Endodermal cell (in vitro differentiated cells): ENCODE measurements at places on chromosomes 2 and 18. TPM values are rescaled to one million over a fixed set of nuclear protein-coding genes. Genes with fewer than 3 reads are reported as not detected.

Gene ACVR1C
- 0.59 and 0.75 TPM in 2 replicates for total RNA-seq

Gene SPC25
- total RNA-seq, result 9.4 to 57.8 TPM (median 49.9 TPM) in 3 replicates

DNA sequence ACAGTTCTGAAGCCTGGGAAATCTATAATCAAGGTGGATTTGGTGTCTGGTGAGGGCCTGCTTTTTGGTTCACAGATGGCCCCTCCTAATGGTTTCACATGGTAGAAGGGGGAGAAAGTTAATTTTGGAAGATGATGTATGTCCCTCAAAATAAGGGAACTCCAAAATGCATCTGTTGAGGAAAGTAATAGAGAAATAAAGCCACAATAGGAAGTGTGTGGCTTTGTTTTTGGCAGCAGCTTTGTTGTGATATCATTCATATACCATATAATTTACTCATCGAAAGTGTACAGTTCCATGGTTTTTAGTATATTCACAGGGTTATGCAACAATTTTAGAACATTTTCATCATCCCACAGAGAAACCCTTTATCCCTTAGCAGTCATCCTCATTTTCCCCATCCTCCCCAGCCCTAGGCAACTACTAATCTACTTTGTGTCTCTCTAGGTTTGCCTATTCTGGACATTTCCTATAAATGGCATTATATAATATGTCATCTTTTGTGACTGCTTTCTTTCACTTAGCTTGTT, 274.0 kb upstream of the FAM98A start:
- H3K27ac ChIP-seq, result no peak overlapping the region
- H3K36me3 ChIP-seq, result no peaks in the 10 kb centered on the region
- H3K27me3 ChIP-seq, result no peaks in the 10 kb centered on the region
- H3K4me1 ChIP-seq, result no peaks in the 10 kb centered on the region
- no peak overlapping the region for H3K4me3 ChIP-seq
- DNase-seq, result no peak

DNA sequence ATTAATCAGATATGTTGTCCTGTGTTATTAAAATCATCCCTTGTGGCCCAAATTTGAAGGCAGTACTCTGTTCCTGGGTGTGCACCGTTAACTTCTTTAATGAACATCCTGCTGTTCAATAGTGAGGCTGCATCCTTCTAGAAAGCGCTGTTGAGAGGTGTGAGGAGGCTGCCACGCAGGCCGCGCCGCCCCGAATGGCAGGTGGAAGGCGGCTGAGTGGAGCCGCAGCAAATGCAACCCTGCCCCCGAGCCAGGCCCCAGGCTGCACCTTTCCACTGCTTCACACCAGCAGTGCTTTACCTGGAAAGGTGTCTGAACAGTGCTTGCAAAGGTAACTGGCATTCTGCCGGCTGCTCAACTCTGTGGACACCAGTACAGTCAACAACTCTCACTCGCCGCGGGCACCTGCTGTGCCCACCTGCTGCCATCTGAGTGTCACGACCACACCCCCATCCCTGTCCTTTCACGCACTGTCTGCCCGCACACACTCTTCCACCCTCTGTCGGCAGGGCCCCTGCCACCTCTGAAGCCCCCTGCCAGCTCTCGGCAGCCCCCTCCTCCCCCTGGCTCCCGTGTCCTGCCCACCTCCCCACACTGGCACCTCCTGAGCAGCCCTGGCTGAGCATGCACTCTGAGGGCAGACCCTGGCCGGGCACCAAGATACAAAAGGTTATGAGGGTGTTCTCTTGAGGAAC, 70.9 kb downstream of the ODC1 start:
- H3K4me1 ChIP-seq, result no peaks in the 10 kb centered on the region
- H3K36me3 ChIP-seq, result no peaks in the 10 kb centered on the region
- no peak overlapping the region for H3K4me3 ChIP-seq
- no peak overlapping the region for H3K27ac ChIP-seq
- no peak for DNase-seq

DNA sequence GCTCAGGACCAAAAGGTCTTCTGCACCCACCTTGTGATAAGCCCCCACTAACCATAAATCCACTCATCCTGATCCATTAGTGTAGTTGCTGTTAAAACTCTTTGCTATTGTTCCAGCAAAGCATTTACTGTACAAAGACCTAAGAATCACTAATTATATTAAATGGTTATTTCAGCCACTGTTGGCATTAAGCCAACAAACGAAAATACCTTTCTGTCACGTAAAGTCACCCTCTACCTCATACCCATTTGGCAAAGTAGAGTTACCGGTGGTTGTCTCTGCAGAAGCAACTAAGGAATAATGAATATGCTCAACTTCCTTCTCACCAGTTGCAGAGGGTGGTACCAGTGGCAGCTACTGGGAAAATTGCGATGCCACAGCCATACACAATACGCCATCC, 224.5 kb downstream of the SP3 start:
- H3K27me3 ChIP-seq, result no peaks in the 10 kb centered on the region
- H3K4me3 ChIP-seq, result no peak overlapping the region
- H3K4me1 ChIP-seq, result no peaks in the 10 kb centered on the region
- no peak overlapping the region for H3K27ac ChIP-seq
